ENCODE measurements at places on chromosomes 2 and 18. TPM values are rescaled to one million over a fixed set of nuclear protein-coding genes. Genes with fewer than 3 reads are reported as not detected.

- DNase-seq, result no peak
These were observed 114.1 kb upstream of the FIGN start for GRCh38 chr2:163849756-163850435.

- DNase-seq, result no peak
These were observed 135.4 kb downstream of the L3MBTL4 start for GRCh38 chr18:6279308-6279707.

DNA sequence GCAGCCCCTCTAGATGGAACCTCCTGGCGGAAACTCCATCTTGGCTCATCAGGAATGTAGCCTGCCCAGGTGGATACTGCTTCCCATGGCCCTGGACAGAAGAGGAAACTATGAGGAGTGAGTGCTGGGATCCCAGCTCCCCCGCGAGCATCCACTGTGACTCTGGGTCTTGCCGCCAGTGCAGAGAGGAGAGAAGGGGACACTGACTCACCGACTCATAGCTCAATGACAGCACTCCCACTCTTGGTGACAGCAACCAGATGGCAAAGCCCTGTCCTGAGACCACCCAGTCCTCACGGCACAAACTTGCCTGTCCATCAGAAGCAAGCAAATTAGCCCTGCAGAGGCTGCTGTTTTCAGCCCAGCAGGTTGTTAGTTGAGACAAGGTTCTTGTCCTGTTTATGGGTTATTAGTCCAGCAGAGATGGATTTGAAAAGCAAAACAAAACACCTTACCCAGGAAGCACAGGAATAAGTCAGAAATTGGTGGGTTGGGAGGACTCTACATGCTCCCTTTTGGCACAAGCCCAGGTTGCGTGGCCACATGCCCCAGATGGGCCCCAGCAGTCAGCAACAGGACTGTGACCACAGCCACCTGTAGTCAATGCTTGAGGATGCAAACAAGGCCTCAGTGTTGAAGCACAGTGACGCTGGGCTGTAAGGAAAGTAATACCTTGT, 111.5 kb upstream of the GLI2 start:
- no peak for DNase-seq

- peak; percentile 85 for DNase-seq
These were observed 5.2 kb downstream of the TMEM127 start for GRCh38 chr2:96260387-96261260.

DNA sequence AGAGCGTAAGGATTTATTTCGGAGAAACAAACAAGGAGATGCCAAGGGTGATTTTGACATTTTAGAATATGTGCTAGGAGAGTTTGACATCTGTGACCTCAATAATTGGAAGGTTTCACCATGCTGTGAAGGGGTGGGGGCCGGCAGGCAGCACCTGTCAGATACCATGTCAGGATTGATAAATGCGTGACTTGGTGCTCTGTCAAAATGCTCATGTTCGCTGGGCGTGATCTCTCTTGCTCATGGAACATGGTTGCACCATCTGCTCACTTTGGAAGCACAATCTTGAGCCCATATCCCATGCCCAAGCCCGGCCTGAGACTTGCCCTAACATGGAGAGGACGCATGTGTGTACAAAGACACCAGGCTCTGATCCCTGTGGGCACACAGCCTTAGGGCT, 347.6 kb downstream of the RNF144A start:
- DNase-seq, result no peak

GRCh38 chr2:191312662-191313061, 67.5 kb downstream of the MYO1B start:
- DNase-seq, result no peak

DNA sequence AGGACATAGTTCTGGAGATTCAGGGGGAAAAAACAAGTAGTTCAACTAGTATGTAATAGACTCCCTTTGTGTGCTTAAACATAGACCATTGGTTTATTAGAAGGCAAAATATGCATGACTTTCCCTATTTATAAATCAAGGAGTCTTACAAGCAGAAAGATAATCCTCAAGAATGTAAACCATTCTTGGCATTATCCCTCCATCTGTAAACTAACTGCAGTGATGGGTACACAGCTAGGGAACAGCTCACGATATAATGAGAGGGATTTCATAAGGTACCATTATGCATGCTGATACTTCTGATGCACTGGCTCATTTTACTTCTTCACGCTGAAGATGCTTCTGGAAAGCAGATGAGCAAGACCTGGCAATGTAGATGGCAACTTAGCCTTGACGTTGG, 878 bp downstream of the FBXO15 start:
- no peak for DNase-seq

- no peak for DNase-seq
These were observed 29.5 kb downstream of the METTL8 start for GRCh38 chr2:171404261-171404660.

DNA sequence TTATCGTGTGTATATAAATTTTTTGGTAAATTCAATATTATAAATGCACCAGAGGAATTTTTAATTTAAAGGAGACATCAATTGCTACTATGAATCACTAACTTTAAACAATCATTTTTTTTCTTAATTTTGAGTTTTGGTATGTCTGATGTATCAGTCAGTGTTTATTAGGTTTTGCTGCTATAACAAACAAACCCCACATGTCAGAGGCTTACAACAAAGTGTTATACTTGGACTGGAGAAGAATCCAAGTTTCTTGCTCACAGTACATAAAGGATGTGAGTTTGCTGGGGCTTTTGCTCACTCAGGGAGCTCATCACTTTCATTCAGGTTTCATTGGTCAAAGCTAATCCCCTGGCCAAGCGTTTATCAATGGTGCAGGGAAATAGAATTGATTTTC, 81.8 kb downstream of the VWC2L start:
- DNase-seq, result no peak

Gene MAP3K19
- not detected for total RNA-seq
